ENCODE measurements at places on chromosomes 3 and 15. TPM values are rescaled to one million over a fixed set of nuclear protein-coding genes. Genes with fewer than 3 reads are reported as not detected.

Gene CCDC13
- total RNA-seq, result 1.3 TPM

Gene TMEM212
- not detected for total RNA-seq

Gene HMCES
- total RNA-seq, result 12.5 TPM

Gene DNAH12
- not detected for total RNA-seq

Gene P2RY12
- total RNA-seq, result not detected

Gene ZNF639
- total RNA-seq, result 68.0 TPM

Gene SETD5
- 45.0 TPM for total RNA-seq

Gene MOBP
- not detected for total RNA-seq

Gene CHST13
- total RNA-seq, result not detected

Gene MYO5C
- total RNA-seq, result not detected

Gene PAQR9
- total RNA-seq, result not detected

Gene IMPDH2
- 210 TPM for total RNA-seq

DNA sequence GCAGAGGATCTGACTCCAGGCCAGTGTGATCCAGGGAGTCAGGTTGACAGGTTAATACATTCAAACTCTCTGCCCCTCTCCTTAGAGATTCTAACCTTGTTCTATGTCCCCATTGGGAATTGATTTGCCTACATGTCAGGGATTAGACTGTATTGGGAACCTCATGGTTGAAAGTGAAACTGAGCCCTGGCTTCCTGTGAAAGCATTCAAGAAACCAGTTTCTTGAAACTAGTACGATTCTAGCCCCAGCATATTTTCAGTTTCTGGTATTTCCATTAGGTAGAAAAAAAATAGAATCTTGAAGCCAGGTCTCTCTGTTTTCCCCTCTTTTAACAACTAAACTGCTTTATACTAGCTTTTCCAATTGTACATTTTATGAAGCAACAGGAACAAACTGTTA lies 140.4 kb upstream of the ABI3BP start:
- no peak for DNase-seq
- H3K4me3 ChIP-seq, result no peak overlapping the region
- H3K27ac ChIP-seq, result no peak overlapping the region
- H3K36me3 ChIP-seq, result no peaks in the 10 kb centered on the region
- H3K4me1 ChIP-seq, result no peaks in the 10 kb centered on the region

DNA sequence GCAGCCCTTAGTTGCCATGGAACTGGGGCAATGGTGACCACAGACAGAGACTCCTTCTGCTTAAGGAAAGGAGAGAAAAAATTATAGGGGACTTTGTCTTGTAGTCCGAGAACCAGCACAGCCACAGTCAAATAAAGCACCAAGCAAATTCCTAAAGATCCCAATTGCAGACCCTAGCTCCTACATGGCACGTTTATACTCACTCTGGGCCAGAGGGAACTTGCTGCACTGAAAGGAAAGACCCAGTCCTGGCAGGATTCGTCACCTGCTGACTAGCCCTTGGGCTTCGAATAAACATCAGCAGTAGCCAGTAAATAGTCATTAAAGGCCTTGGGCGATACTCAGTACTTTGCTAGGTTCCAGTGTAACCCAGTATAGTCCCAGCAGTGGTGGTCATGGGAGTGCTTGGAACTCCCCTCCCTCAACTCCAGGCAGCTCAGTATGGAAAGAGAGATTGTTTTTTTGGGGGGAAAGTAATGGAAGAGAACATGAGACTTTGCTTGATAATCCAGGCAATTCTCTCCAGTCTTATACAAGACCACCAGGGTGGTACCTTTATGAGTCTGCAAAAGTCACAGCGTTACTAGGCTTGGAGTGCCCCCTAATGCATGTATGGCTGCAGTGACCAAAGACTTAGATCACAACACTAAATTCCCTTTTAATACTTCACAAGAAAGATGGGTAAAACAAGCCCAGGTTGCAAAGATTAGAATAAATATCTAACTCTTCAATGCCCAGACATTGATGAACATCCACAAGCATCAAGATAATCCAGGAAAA lies 66.4 kb upstream of the AGTR1 start:
- DNase-seq, result peak; percentile 12
- no peaks in the 10 kb centered on the region for H3K36me3 ChIP-seq
- H3K27ac ChIP-seq, result no peak overlapping the region
- no peaks in the 10 kb centered on the region for H3K27me3 ChIP-seq

- H3K27me3 ChIP-seq, result peaks cover 68% of the 10 kb centered on the region
- H3K4me3 ChIP-seq, result no peak overlapping the region
- no peak overlapping the region for H3K27ac ChIP-seq
- H3K36me3 ChIP-seq, result no peaks in the 10 kb centered on the region
These were observed 2.3 kb upstream of the TMEM266 start for GRCh38 chr15:76057332-76058000.

GRCh38 chr15:38252481-38253350 lies at the start of gene SPRED1:
SPRED1 (plus strand) TSS chr15:38252836; CDS start chr15:38253186, 350 bp downstream.
- peak within 1 kb of the TSS; percentile 86 for H3K4me3 ChIP-seq
- no peaks in the 10 kb centered on the region for H3K27me3 ChIP-seq
- H3K27ac ChIP-seq, result peak within 1 kb of the TSS; percentile 92
- peaks cover 31% of the 10 kb centered on the region for H3K4me1 ChIP-seq

DNA sequence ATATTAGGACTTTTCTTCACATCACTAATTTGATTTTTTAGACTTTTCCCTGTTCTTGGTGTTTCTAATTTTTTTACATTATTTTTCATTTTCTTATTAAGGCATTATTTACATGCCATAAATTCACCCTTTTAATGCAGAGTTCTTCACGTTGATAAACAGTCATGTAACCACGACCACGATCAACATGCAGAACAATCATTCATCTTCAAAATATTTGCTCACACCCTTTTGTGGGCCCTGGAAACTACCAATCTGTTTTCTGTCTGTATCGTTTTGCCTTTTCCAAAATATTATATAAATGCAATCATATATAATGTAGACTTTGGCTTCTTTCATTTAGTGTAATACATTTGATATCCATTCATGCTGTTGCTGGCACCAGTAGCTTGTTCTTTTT lies 48.7 kb downstream of the ARRDC4 start:
- no peaks in the 10 kb centered on the region for H3K36me3 ChIP-seq
- no peaks in the 10 kb centered on the region for H3K27me3 ChIP-seq
- no peak overlapping the region for H3K4me3 ChIP-seq
- no peak overlapping the region for H3K27ac ChIP-seq
- H3K4me1 ChIP-seq, result no peaks in the 10 kb centered on the region

GRCh38 chr3:156603379-156604017 lies 48.6 kb upstream of the SSR3 start:
- H3K27ac ChIP-seq, result no peak overlapping the region
- H3K4me1 ChIP-seq, result peaks cover 22% of the 10 kb centered on the region
- H3K4me3 ChIP-seq, result no peak overlapping the region
- no peaks in the 10 kb centered on the region for H3K27me3 ChIP-seq
- H3K36me3 ChIP-seq, result no peaks in the 10 kb centered on the region
- no peak for DNase-seq

DNA sequence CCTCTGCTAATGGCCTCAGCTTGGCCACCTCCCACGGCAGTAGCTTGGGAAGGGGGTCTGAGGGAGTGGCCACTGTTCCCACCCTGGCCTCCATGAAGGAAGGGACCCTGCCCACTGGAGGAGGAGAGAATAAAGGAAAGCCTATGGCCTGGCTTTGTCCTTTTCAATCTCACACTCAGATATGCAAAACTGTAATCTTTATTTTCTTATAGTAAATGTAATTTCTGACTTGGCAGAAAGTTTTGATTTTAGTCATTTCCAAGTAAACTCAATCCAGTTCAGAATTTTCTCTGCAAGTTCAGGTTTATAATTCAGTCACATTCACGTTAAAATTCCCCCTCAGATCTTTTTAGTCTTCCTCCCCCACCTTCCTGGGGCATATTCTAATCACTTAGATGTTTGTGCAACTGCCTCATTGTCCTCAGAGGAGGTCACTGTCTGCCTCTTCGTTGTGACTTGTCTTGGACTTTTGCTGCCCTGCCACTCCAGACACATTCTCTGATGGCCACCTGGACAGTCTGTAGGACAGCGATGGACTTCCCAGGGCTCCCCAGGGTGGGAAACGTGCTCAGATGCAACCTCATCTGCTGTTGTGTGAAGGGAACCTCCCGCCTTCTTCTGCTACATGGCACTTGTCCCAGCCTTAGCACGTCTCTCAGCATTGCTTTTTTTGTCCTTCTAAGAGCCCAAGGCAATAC lies 222.8 kb upstream of the TBL1XR1 start:
- H3K4me1 ChIP-seq, result 0 out of 2 replicates have a peak, but pooled peaks cover 4% of the 10 kb centered on the region
- peak; percentile 13 for DNase-seq
- H3K36me3 ChIP-seq, result no peaks in the 10 kb centered on the region
- no peak overlapping the region for H3K4me3 ChIP-seq

GRCh38 chr3:127997016-127997415 lies 55.2 kb upstream of the SEC61A1 start:
- H3K27me3 ChIP-seq, result peaks cover 43% of the 10 kb centered on the region
- no peak overlapping the region for H3K27ac ChIP-seq
- H3K4me3 ChIP-seq, result no peak overlapping the region

DNA sequence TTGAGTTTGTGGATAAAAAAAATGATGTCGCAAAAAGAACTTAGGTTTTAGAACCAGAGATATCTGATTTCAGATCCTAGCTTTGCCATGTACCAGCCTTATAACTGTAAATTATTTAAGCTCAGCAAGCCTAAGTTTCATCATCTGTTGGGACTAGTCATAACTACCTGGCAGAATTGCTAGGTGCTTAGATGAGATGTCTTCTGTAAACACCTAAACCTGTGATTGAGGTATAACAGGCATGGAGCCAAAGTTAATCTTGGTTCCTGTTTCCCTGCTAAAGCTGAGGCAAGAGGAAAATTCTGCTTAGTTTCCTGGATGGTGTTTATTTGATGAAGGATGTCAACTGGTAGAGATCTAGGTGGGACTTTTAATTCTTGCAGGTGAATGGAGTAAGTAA lies 331.3 kb upstream of the RBMS3 start:
- H3K4me3 ChIP-seq, result no peak overlapping the region
- no peak overlapping the region for H3K27ac ChIP-seq
- no peak for DNase-seq

GRCh38 chr3:19632099-19633074 lies 301.6 kb downstream of the EFHB start:
- H3K27ac ChIP-seq, result no peak overlapping the region
- H3K4me3 ChIP-seq, result no peak overlapping the region
- no peaks in the 10 kb centered on the region for H3K27me3 ChIP-seq
- DNase-seq, result no peak
- no peaks in the 10 kb centered on the region for H3K36me3 ChIP-seq

DNA sequence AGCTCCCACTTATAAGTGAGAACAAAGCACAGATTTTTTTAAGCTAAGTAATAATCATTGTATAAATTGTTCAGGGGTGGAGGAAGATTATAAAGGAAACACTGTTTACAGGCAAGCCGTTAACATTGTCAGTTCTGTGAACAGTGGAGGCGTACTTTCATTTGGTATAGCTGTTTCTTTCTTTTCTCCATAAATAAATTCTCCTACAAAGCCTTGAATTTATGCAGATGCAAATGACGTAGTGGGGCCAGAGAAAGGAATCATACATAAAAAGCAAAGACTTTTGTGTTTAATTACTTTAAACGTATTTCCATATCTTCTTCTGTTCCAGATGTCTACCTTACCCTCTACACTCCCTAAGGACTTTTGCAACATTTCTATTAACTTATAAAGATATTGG lies 914.9 kb downstream of the ZPLD1 start:
- H3K36me3 ChIP-seq, result no peaks in the 10 kb centered on the region
- H3K4me1 ChIP-seq, result no peaks in the 10 kb centered on the region
- DNase-seq, result no peak
- H3K27me3 ChIP-seq, result no peaks in the 10 kb centered on the region
- H3K27ac ChIP-seq, result no peak overlapping the region
- H3K4me3 ChIP-seq, result no peak overlapping the region

- DNase-seq, result no peak
- 0 out of 2 replicates have a peak, but pooled peaks cover under 1% of the 10 kb centered on the region for H3K27me3 ChIP-seq
- H3K36me3 ChIP-seq, result no peaks in the 10 kb centered on the region
- peaks cover 14% of the 10 kb centered on the region for H3K4me1 ChIP-seq
These were observed 66.0 kb upstream of the BLM start for GRCh38 chr15:90650956-90651689.

DNA sequence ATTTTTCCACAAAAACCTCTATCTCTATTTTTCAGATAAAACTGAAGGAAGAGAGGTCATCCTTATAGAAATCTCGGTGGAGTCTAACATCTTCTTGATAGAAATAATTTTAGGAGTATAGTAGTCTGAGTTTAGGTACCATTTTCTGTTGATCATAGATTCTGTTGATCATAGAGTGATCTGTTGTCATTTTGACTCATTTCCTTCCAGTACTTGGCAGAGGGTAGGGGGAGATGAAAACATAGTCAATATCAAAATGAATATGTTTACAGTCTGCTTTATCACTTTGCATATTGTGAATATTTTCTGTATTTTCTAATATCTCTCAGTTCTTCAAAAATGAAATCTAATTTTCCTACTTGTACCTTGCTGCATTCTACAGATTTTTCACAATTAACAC lies 353.4 kb downstream of the FEZF2 start:
- H3K27me3 ChIP-seq, result no peaks in the 10 kb centered on the region
- DNase-seq, result no peak
- no peaks in the 10 kb centered on the region for H3K36me3 ChIP-seq
- H3K4me3 ChIP-seq, result no peak overlapping the region
- H3K4me1 ChIP-seq, result no peaks in the 10 kb centered on the region
- H3K27ac ChIP-seq, result no peak overlapping the region

DNA sequence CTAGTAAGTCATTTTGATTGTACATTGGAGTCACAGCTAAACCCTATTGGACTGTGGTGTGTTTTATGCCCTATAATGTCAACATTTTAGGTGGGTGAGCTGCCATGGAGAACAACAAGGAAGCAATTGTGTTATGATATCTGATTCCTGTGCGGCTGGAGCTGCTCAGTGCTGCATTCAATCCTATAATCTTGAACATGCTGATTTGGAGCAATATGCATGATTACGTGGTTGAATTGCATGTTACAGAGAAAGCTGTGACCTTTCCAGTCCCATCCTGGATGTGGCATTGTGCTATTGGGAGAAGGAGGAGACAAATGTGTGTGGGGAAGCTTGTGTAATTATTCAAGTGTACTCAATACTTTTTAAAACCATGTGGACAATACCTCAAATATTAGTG lies 20.1 kb upstream of the C3orf49 start:
- no peaks in the 10 kb centered on the region for H3K4me1 ChIP-seq
- H3K36me3 ChIP-seq, result no peaks in the 10 kb centered on the region
- no peak overlapping the region for H3K27ac ChIP-seq
- no peaks in the 10 kb centered on the region for H3K27me3 ChIP-seq
- no peak overlapping the region for H3K4me3 ChIP-seq

GRCh38 chr3:9229325-9229724 lies 20.1 kb downstream of the SRGAP3 start:
- no peaks in the 10 kb centered on the region for H3K4me1 ChIP-seq
- H3K27me3 ChIP-seq, result peaks cover 4% of the 10 kb centered on the region
- DNase-seq, result no peak
- no peak overlapping the region for H3K27ac ChIP-seq
- no peaks in the 10 kb centered on the region for H3K36me3 ChIP-seq

GRCh38 chr15:88821993-88822392 lies 18.8 kb downstream of the ACAN start:
- H3K36me3 ChIP-seq, result no peaks in the 10 kb centered on the region
- H3K27ac ChIP-seq, result no peak overlapping the region
- peaks cover 45% of the 10 kb centered on the region for H3K27me3 ChIP-seq
- no peak for DNase-seq
- no peaks in the 10 kb centered on the region for H3K4me1 ChIP-seq
- no peak overlapping the region for H3K4me3 ChIP-seq

Measured in GM23248 (cell line).